ENCODE measurements at places on chromosomes 13 and 19.

GRCh38 chr13:37797631-37798030 is 71.9 kb downstream of the TRPC4 start:
- no peak for DNase-seq

GRCh38 chr13:83219832-83220231 is 662.4 kb downstream of the SLITRK1 start:
- DNase-seq = no peak

- no peak for DNase-seq
Observed at GRCh38 chr13:39374741-39375189, 228.2 kb downstream of the LHFPL6 start.

GRCh38 chr13:104008541-104009435 is 942.6 kb upstream of the SLC10A2 start:
- DNase-seq = no peak

GRCh38 chr13:72104656-72105180 is 237.7 kb upstream of the DACH1 start:
- no peak for DNase-seq

DNA sequence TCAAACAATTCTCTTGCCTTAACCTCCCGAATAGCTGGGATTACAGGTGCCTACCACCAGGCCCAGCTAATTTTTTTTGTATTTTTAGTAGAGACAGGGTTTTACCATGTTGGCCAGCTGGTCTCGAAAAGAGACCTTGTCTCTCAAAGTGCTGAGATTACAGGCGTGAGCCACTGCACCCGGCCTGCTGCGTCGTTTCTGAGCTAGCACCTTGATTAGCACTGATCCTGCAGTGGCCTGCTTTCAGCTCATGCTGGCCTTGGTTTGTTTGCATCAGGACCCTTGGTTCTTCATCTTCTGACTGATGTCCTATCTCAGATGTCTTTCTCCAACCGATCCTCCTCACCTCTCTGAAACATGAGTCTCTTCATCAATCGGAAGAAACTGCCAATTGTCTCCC is 4.9 kb upstream of the TFDP1 start:
- DNase-seq = no peak

DNA sequence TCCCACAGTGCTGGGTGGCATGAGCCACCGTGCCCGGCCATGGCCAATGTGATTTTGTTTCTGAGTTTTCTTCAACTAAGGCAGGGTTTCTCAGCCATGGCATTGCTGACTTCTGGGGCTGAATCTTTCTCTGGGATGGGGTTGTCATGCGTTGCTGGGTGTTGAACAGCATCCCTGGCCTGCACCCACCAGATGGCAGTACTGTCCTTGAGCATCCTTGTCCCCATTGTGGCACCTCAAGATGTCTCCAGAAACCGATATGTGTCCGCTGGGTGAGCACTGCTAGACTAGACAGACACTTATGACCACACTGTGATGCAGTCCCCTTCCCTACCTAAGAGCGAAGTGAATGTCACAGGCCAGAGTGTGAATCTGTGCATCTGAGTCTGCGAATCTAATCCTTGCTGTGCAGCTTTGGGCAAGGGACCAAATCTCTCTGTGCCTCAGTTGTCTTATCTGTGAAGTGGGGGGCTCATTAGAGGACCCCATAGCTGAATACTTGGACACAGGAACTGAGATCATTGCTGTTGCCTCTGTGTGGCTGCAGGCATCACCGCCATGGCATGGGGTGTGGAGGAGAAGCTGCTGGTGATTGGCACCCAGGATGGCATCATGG is 50.3 kb upstream of the SIN3B start:
- peak; percentile 11 for DNase-seq

GRCh38 chr13:51895906-51896888 is 34.4 kb downstream of the CCDC70 start:
- peak; percentile 61 for DNase-seq

DNA sequence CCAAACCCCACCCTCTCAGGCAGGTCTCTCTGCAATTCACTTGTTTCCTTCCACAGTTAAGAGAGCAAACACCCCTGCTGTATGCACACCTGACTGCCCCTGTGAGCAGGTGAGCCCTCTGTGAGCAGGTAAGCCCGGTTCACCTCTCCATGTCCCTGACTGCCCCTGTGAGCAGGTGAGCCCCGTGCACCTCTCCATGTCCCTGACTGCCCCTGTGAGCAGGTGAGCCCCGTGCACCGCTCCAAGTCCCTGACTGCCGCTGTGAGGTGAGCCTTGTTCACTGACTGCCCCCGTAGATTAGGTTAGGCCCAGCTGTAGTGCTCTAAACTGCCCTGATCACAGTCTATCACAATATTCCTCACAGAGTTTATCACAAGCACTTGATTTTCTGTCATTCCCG is 29.2 kb downstream of the TMTC4 start:
- DNase-seq = no peak

DNA sequence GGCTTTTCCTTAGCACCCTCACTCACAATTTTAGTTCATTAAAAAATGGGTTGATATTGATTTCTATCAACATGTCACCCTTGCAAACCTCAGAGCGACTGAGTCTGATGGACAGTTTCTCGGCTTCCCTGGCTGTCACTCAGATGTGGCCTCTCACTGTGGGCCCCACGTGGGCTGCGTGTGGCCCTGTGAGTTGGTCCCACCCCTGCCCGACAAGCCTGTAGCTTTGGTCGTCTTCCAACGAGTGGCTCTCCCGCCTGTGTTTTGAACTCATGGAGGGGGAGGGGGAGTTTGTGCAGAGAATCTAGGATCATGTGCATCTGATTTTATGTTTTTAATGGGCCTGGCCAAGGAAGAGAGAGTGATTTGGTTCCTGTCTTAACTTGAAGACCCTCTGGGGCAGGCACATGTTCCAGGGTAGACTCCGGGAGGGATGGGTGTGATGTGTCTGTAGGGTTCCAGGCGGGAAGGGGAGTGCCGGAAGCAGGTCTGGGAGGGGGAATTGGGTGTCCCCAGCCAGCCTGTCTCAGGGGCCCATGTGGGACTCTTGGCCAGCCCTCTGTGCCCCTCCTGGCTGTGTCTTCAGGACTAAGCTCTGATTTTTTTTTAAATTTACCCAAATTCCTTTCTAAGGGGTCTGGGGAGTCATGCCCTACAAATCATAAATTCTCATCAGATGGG is 18.9 kb downstream of the ATP11A start:
- no peak for DNase-seq

- peak; percentile 22 for DNase-seq
Observed at GRCh38 chr13:41312176-41312500, 1.1 kb downstream of the NAA16 start.

DNA sequence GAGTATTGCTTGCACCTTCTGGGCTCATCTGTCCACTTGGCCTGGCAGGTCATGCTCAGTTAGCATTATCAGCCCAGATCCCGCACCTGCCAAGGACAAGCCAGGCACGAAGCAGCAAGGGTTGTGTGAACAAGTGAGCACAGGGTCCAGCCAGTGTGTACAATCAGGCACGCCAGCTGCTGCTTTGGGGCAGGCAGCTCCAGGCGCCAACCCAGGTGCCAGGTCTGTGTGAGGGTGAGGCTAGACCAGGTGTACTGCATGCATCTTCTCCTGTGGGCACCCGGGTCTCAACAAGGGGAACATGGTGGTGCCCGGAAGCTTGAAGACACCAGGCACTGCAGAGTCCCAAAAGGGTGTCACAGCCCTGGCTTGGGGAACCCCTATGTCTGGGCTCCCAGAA is 1446.8 kb downstream of the PCDH9 start:
- no peak for DNase-seq

DNA sequence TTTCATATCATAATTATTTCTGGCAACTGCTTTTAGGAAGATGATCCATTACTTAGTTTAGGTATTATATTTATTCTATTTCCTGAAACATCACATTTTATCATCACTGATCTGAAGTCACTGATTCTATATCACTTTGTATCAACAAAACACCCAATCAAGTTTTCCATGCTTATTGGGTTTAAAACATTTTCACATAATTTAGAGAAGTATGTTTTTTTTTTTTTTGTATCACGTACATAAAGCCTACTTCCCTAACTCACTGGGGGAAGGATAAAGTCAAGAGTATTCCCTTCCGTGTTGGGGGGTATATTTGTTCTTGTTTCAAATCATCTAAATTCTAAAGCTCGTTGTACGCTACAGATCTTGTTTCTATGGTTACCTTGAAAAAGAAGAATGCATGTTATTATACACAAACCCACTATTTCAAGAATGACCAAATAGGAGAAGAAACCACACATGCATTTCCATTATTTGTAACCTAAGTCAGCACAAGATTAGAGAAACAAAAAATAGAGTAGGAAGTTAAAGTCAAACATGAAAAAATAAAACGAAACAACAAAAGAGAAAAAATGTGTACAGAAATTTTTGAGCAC is 637.2 kb upstream of the MIR17HG start:
- DNase-seq = no peak

DNA sequence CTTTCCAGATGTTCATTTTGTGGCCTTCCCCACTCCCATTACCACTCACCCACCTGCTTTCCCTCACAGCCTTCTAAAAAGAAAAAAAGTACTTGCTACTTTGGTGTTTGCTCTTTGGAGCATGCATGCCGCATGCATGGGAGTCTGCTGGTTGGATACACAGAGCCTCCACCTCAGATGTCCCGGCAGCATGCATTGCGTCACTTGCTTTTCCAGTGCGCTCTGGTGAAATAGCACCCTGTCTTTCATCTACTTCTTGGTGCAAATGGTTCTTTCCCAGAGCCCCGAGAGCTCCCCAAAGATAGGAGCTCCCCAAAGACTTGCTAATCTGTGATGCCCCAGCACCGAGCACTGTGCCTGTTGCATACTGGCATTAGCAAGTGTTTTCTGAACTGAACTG is 333.2 kb upstream of the ZNF507 start:
- DNase-seq = no peak

DNA sequence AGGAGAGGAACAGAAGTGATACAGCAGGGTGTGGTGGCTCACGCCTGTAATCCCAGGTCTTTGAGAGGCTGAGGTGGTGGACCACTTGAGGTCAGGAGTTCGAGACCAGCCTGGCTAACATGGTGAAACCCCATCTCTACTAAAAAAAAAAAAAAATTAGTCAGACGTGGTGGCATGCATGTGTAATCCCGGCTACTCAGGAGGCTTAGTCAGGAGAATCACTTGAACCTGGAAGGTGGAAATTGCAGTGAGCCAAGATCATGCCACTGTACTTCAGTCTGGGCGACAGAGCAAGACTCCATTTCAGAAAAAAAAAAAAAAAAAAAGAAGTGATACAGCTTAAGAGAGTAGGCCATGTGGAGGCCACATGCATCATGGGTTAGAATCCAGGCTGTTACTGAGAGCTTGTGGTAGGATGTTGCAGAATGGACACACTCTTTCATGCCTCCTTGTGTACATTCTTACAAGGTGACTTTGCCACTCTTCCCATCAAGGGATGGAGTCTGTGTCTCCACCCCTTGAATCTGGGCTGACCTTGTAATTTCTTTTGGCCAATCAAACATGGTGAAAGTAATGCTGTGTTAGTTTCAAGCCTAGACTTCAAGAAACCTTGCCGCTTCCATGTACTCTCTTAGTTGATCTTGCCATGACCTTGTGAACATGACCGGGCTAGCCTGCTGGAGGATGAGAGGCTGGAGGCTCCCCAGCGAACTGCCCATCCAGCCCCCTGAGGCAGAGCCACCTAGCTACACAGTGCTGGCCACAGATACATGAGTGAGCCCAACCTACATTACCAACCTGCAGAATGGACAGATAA is 12.3 kb downstream of the FAM187B start:
- DNase-seq = no peak

DNA sequence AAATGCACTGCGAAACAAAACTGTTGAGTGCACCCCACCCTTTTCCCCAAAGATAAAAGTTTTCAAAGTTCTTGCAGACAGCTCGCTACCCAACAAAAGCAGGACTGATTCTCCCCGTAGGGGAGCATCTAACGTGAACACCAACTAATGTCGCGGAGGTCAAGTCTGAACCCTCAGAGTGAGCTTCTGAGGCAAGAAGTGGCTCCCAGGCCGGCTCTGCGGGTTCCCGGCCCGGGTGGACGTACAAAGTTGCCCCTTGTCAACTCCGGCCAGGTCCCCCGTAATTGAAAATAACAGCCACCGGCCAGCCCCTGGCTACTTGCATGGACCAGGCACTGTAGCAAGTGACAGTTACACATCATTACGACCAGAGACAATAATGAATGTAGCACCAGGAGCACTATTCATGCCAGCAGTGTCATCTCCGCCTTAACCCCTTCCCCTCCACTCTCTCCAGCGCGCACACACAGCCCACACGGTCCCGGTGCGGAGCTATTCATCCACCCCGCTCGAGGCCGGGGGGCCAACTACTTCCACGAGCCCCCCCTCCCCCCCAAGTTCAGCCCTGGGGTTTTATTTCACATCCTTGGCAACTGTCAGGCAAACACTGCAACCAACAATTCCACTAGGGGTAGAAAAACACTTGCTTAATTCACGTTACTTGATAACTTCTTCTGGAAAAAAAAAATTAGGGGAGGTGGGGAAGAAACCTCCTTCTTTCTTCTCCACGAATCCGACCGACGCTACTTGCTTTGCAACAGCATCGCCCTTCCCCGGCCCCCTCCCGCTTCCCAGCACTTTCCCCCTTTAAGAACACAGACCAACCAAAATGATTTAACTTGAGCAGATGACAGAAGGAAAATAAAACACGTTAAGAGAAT is 1.2 kb downstream of the KLF12 start:
- peak; percentile 16 for DNase-seq

DNA sequence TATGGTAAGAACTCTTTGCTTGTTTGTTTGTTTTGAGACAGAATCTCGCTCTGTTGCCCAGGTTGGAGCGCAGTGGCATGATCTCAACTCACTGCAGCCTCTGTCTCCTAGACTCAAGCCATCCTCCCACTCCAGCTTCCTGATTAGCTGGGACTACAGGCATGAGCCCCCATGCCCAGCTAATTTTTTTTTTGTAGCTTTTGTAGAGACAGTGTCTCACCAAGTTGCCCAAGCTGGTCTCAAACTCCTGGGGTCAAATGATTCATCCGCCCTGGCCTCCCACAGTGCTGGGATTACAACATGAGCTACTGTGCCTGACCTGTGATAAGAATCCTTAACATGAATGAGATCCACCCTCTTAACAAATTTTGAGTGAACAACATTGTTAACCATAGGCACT is 183.9 kb upstream of the TSHZ3 start:
- no peak for DNase-seq

DNA sequence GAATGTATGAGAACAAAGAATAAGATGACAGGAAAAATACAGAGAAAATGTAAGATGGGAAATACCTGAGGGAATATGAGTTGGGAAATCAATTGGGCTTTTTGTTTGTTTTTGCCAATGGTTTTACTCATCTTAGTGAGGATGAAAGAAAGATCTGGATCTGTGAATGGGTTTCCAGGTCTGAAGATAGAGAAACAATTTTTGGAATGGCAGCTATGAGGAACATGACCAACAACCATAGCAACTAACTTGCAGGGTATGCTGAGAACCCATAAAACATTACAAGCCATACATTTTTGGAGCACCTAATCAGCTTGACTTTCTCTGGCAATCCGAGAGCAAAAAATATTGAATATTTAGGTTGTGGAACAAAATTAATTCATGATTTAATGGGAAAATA is 290.0 kb downstream of the KCTD12 start:
- no peak for DNase-seq

GRCh38 chr19:5165697-5166019 is 175.0 kb downstream of the PTPRS start:
- DNase-seq = no peak

DNA sequence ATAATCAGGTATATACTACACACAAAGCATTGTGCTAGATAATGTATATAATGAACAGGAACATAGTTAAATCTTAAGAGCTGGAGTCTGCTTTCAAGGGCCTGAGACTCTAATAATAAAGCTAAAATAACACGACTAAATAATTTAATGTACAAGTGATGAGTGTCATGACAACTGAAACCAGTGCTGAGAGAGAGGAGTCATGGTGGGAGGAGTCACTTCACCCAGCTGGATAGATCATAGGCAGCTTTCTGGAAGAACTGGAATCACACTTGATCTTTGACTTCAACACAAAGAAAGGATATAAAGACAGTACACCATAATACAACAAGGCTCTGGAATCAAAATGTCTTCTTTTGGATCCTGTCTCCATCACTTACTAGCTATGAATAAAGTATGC is 7.1 kb downstream of the RBM26 start:
- no peak for DNase-seq
